ENCODE measurements at places on chromosomes 7 and 10.

DNA sequence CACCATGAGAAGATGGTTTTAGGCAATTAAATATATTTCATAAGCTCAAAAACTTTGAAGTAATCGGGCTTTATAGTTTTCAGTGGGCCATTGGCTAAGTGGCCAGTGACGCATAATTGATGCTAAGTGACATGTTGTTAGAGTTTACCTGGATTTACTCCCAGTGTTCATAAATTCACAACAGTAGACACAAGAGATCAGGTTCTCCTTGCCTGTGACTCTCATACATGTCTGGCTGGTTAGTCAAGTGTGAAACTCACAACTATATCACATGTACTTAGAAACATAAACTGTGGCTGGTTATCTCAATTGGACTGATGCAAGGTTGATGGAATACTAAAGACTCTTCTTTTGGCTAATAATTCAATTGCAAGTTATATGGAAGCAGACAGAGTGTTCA, 26.2 kb downstream of the ASB15 start:
- DNase-seq, result no peak

- DNase-seq, result peak; percentile 61
Observed at GRCh38 chr7:1667566-1668395, 2.3 kb upstream of the ELFN1 start.

GRCh38 chr7:30247541-30248401, 36.6 kb upstream of the ZNRF2 start:
- peak; percentile 63 for DNase-seq

DNA sequence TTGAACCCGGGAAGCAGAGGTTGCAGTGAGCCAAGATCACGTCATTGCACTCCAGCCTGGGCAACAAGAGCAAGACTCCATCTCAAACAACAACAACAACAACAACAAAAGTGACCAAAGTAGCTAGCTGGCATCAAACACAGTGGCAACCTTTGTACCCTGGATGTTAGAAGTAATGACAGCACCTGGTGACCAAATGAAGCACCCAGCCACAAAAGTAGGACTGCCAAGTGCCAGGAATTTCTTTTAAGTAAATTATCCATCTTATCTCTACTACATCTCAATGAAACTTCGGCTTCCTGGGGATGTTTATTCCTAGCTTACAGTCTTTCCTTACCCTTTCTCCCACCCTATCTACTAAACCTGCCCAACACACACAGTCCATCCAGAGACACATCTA, 18.8 kb downstream of the SRPK2 start:
- DNase-seq, result no peak

- DNase-seq, result no peak
Observed at GRCh38 chr10:22693371-22693784, 21.0 kb downstream of the PIP4K2A start.

- DNase-seq, result no peak
Observed at GRCh38 chr7:34760271-34760670, 102.3 kb downstream of the NPSR1 start.

- peak; percentile 83 for DNase-seq
Observed at GRCh38 chr7:143901332-143901667, 676 bp downstream of the TCAF1 start.

GRCh38 chr10:80408242-80409101, at the start of gene PRXL2A:
TSS of gene PRXL2A (plus strand) at chr10:80408551. CDS start at chr10:80420468, 11,917 bp downstream.
- DNase-seq, result peak; percentile 94

GRCh38 chr10:8331387-8331786, 276.9 kb downstream of the GATA3 start:
- DNase-seq, result no peak

- DNase-seq, result no peak
Observed at GRCh38 chr7:130740606-130741005, 6.6 kb upstream of the KLF14 start.

Measured in brain (organoid and tissue), 16 donors.